B cell (primary cell): ENCODE measurements at places on chromosomes 4 and X.

DNA sequence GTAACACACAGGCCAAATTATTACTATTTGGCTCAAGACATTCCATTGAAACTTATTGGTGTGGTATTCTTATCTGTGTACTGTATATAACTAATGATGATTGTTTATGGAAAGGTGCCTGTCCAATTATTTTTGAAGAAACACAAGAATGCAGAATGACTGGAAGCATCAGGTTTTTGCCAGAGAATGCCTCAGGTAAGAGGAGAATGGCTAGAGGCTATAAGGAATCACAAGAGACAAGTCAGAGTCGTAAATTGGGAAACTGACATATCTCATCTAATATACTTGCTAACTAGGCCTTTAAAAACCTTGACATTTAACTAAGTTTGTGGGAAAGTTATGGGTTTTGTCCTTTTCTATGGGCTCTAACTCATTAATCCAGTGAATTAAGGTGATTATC, 69.3 kb upstream of the TTC29 start:
- no peaks in the 10 kb centered on the region for H3K36me3 ChIP-seq
- no peaks in the 10 kb centered on the region for H3K27me3 ChIP-seq
- no peaks in the 10 kb centered on the region for H3K4me1 ChIP-seq

GRCh38 chr4:1728061-1728980, 7.0 kb downstream of the TACC3 start:
- DNase-seq = no peak
- no peak overlapping the region for H3K27ac ChIP-seq
- no peak overlapping the region for H3K4me3 ChIP-seq
- peaks cover 48% of the 10 kb centered on the region for H3K36me3 ChIP-seq
- peaks cover 33% of the 10 kb centered on the region for H3K4me1 ChIP-seq

- H3K36me3 ChIP-seq = no peaks in the 10 kb centered on the region
- H3K4me3 ChIP-seq = no peak overlapping the region
- no peak overlapping the region for H3K27ac ChIP-seq
- H3K27me3 ChIP-seq = no peaks in the 10 kb centered on the region
Observed at GRCh38 chr4:104408878-104409277, 85.8 kb downstream of the CXXC4 start.

GRCh38 chr4:128590773-128591172, 218.7 kb upstream of the JADE1 start:
- no peak for DNase-seq
- no peak overlapping the region for H3K4me3 ChIP-seq
- H3K27me3 ChIP-seq = no peaks in the 10 kb centered on the region
- H3K36me3 ChIP-seq = no peaks in the 10 kb centered on the region
- H3K4me1 ChIP-seq = no peaks in the 10 kb centered on the region

DNA sequence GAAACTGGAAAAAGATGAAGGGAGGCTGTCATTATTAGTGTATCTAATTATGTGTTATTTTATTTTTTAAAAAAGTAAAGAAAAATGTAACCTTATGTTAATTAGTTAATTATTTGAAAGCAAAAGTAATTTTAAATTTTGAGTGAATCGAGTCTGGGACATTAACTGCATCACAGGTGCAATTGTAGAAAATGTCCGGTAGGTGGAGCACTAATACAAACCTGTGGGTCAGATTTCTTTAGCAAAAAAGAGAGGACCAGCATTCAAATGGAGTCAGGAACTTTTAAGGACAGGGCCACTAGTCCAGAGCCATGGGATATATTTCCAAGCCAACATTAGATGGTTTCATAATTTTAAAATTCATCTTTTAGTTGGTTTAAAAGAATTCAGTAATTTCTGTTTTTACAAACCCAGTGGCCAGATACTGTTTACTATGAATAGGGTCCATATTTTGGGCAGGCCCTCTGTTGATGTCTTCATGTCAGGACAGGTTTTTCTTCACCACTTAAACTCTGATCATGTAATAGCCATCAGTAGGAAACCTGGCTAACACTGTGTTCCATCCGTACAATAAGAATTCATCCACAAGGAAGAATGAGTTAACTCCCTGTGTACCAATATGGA, 27.2 kb downstream of the BST1 start:
- DNase-seq = peak; percentile 62
- no peak overlapping the region for H3K27ac ChIP-seq
- H3K36me3 ChIP-seq = no peaks in the 10 kb centered on the region
- H3K4me1 ChIP-seq = no peaks in the 10 kb centered on the region
- H3K27me3 ChIP-seq = no peaks in the 10 kb centered on the region

- no peaks in the 10 kb centered on the region for H3K27me3 ChIP-seq
- H3K36me3 ChIP-seq = peaks cover 15% of the 10 kb centered on the region
- no peak overlapping the region for H3K4me3 ChIP-seq
Observed at GRCh38 chr4:73064536-73064935, 5.0 kb downstream of the COX18 start.

GRCh38 chr4:182507805-182508204, 264.6 kb downstream of the TENM3 start:
- no peaks in the 10 kb centered on the region for H3K4me1 ChIP-seq
- H3K27me3 ChIP-seq = no peaks in the 10 kb centered on the region
- H3K27ac ChIP-seq = no peak overlapping the region
- no peak for DNase-seq
- no peak overlapping the region for H3K4me3 ChIP-seq
- H3K36me3 ChIP-seq = no peaks in the 10 kb centered on the region

DNA sequence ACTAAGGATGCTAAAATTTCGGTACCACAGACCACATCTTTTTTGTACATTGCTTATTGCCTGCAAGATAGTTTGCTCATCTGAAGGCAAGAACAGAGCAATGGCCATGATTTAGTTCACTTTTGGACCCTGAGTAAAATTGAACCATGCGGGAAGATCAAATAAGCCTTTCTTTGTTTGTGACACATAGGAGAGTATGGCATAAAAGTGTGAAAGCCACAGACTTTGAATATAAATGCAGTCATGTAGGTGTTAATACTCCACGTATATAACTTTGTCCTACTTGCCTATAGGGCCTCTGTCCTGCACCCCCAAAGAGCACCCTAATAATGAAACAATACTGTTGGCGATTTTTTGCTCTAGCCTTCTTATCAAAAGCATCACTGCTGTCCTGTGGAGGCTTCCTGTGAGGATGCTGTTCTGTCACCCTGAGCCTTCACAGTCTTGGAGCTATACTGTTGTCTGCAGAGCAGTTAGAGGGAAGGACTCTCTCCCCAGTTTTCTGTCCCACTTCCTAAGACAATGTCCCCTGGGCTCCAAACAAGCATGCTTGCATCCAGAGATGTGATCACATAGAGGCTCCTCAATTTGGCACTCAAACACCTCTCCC, 10.2 kb upstream of the CXCL13 start:
- no peak overlapping the region for H3K4me3 ChIP-seq
- H3K27ac ChIP-seq = no peak overlapping the region
- no peaks in the 10 kb centered on the region for H3K27me3 ChIP-seq
- DNase-seq = no peak
- no peaks in the 10 kb centered on the region for H3K4me1 ChIP-seq
- no peaks in the 10 kb centered on the region for H3K36me3 ChIP-seq

DNA sequence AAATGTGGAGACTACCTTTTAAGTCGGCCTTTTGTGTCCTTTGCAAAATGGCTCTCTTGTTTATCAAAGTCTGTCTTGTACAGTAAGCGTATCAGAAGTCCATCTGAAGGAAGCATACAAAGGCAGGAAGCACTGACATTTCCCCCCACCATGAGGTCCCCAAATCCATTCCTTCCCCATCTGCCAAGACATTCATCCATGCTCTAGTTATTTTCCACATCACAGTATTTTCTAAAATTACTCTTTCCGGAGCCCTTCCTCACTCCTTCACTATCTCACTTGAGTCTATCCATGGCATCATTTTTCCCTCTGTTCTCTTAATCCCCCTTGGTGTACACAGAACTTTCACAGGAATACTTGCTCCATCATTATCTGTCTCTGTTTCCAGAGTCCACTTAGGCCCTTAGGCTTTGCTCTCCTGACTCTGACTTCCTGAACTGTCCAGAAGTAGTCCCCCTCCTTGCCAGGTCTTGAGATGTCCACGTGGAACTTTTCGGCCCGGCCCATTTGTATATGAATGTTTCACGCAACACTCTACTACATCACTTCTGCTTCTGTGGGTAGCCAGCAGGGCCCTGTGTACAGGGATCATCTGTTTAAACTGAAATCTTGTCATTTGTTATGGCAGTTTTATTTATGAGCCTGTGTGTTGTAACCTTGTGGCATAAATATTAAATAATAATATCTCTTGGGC, 2.1 kb downstream of the SEL1L3 start:
- peak overlapping the region; percentile 89 for H3K4me3 ChIP-seq
- no peaks in the 10 kb centered on the region for H3K36me3 ChIP-seq
- peak; percentile 70 for DNase-seq
- H3K27ac ChIP-seq = peak overlapping the region; percentile 88

GRCh38 chrX:41470706-41471105, 23.6 kb downstream of the NYX start:
- DNase-seq = no peak
- no peak overlapping the region for H3K4me3 ChIP-seq
- H3K27ac ChIP-seq = no peak overlapping the region
- H3K27me3 ChIP-seq = no peaks in the 10 kb centered on the region
- no peaks in the 10 kb centered on the region for H3K36me3 ChIP-seq

DNA sequence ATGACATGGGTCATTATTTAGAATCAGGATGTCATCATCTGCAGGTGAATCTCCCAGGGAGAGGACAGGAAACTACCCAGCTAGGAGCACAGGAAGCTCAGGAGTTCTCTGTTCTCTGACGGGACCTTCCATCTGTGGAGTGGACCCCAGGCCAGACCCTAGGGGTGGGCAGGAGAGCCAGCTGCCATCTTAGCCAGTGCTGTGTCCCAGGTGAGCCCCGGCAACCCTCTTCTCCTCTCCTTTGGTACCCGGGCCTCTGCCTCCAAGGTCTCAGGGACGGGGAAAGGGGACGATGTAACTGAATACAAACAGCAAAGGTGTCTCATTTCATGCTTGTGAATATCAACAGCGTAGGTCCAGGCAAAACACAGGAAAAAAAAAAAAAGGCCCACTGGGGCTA, 48.5 kb downstream of the C4orf50 start:
- no peak for DNase-seq
- no peaks in the 10 kb centered on the region for H3K4me1 ChIP-seq
- H3K27me3 ChIP-seq = no peaks in the 10 kb centered on the region
- H3K4me3 ChIP-seq = no peak overlapping the region
- H3K36me3 ChIP-seq = no peaks in the 10 kb centered on the region

DNA sequence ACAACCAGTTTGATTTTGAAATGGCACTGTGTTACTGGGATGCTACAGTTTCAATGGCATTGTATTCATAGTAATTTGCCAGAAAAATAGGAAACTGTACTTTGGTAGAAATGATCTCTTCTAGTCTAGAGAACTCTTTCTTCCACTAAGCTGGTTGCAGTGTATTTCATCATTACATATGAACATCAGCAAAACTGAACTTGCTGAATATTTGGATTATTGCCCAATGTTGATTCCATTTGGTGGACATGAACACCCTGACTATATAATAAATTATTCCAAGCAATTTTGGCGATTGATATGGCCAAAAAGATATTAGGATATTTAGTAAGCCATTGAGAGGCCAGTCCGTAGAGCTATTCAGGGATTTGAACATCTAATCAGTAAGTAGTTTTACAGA, 191.8 kb upstream of the CXorf66 start:
- no peaks in the 10 kb centered on the region for H3K27me3 ChIP-seq
- H3K36me3 ChIP-seq = no peaks in the 10 kb centered on the region
- no peaks in the 10 kb centered on the region for H3K4me1 ChIP-seq
- H3K4me3 ChIP-seq = no peak overlapping the region

DNA sequence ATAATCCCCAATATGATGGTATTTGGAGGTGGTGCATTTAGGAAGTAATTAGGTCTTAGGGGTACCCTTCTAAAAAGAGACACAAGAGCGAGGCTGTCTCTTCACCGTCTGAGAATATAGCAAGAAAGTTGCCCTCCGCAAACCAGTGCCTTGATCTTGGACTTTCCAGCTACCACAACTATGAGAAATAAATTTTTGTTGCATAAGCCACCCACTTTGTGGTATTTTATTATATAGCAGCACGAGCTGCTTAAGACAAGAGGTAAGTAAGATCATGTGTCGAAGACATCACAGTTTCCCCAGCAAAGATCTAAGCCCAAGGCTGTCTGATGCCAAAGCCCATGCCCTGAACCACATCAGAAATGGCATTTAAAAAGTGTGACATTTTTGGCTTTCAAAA, 9.6 kb upstream of the EXOSC9 start:
- DNase-seq = no peak
- no peaks in the 10 kb centered on the region for H3K36me3 ChIP-seq
- H3K4me1 ChIP-seq = no peaks in the 10 kb centered on the region
- H3K27me3 ChIP-seq = no peaks in the 10 kb centered on the region
- no peak overlapping the region for H3K4me3 ChIP-seq

DNA sequence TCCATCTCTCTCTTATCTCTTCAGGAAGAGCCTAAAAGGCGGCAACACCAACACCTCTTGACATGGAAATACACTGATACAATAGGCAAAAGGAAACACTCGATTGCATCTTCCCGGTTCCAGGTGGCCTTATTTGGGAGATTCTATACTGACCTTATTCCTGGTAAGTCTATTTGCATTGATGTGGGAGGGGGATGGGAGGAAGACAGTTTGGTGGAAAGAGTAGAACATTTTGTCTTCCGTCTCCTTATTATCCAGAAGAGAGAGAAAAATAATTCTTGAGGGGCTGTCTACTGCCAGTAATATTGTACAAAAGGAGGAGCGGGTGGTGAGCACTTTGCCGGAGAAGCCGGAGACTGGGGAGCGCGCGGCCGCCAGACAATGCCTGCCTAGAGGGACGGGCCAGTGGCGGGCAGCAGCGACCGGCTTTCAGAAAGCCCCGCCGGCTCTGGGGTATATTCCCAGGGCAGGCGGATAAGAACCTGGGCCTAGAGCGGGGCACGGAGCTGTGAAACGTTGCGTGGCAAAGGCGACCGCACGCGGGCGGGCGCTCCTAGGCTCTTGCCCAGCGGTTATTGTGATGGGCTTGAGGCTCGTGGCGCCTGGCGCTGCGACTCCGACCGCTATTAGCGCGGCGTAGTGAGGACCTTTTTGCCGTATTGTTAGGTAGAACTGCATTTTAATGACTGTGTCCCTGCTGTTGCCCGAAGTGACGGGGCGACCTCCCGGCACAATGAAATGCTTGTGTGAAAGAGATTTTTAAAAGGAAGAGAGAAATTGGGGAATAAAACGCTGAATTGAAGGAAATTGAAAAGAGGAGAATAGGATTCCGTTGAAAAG, 518 bp downstream of the PRDM8 start:
- peak; percentile 44 for DNase-seq
- no peaks in the 10 kb centered on the region for H3K36me3 ChIP-seq
- no peak overlapping the region for H3K27ac ChIP-seq

- DNase-seq = peak; percentile 52
- H3K36me3 ChIP-seq = no peaks in the 10 kb centered on the region
- H3K27ac ChIP-seq = no peak overlapping the region
- no peak overlapping the region for H3K4me3 ChIP-seq
- no peaks in the 10 kb centered on the region for H3K27me3 ChIP-seq
- no peaks in the 10 kb centered on the region for H3K4me1 ChIP-seq
Observed at GRCh38 chrX:150587585-150588503, 19.4 kb downstream of the MTM1 start.

DNA sequence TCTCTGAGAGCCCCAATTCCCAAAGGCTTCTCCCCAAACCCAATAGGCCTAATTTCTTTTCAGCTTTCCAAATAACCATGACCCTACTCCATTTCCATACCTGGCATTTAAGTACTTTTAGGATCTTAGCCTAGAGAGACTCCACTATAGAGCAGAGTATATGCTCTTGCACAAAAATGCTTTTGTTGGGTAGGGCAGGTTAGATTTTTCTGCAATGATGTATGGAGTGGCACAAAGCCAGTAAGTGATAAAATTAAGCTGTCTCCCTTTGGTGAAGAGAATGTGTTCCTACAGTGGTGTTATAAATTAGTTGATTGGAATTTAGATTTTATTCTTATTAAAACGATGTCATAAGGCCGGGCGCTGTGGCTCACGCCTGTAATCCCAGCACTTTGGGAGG, 124.9 kb downstream of the INPP4B start:
- no peak overlapping the region for H3K4me3 ChIP-seq
- no peak for DNase-seq
- no peaks in the 10 kb centered on the region for H3K4me1 ChIP-seq
- no peaks in the 10 kb centered on the region for H3K27me3 ChIP-seq
- H3K27ac ChIP-seq = no peak overlapping the region
